NCI-H187 (cell line): ENCODE measurements at places on chromosomes 13 and 19.

- no peak for DNase-seq
Measured at GRCh38 chr19:6967967-6968366, 53.3 kb downstream of the MBD3L2B start.

DNA sequence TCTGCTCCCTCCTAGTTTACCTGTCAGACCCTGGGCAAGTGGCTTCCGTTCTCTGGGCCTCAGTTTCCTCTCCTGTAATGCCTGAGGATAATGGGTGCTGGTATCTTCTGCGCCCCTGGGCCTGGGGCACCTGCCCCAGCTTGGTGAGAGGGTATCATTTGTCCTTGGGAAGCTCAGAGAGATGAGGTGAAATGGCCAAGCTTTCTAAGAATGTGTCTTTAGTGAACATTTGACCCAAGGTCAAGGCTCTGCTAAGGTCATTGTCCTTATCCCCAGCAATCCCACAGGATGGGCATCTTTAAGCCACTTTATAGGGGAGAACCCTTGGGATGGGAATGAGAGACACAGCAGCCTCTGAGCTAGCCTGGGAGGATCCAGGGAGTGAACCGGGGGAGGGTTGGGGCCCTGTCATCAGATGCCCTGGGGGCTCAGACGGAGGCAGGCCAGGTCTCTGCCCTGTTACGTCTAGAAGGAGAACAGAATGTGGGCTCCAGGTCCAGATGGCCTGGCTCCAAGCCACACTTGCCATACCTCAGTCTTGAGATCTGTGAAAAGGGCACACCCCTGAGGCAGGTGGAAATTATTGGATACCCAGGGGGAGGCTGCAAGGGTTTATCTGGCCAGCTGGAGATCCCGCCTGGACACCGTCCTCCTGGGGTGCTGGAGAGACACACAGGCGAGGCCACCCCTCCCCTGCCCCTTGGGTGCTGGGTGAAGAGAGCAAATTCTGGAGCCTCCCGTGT, 1.1 kb upstream of the NFIC start:
- no peak for DNase-seq

DNA sequence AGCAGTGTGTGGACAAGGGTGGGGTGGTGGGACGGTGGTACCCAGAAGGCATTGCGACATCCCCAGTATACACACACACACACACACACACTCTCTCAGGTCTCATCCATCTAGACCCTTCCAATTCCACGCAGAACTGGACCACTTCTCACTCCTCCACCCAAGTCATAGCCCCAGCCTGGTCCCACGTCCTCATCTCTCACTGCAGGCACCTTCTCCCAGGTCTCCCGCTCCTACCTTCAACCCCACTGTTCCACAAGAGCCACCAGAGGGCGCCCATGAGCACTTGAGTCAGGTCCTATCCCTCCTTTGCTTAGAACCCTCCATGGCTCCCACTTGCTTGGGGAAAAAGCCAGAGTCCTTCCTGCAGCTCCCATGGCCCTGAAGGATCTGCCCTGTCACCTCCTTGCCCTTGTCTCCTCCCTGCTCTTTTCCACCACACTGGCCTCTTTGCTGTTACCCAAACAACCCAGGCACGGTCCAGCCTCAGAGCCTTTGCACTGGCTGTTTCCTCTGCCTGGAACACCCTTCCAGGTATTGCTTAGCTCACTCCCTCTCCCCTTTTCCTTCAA, 62.6 kb downstream of the IER2 start:
- no peak for DNase-seq

- DNase-seq = no peak
Measured at GRCh38 chr13:113061271-113061625, 44.3 kb upstream of the F7 start.

GRCh38 chr19:14761607-14762006, 16.8 kb downstream of the ADGRE2 start:
- DNase-seq = no peak

- no peak for DNase-seq
Measured at GRCh38 chr13:114115191-114115671, 17.2 kb downstream of the RASA3 start.

DNA sequence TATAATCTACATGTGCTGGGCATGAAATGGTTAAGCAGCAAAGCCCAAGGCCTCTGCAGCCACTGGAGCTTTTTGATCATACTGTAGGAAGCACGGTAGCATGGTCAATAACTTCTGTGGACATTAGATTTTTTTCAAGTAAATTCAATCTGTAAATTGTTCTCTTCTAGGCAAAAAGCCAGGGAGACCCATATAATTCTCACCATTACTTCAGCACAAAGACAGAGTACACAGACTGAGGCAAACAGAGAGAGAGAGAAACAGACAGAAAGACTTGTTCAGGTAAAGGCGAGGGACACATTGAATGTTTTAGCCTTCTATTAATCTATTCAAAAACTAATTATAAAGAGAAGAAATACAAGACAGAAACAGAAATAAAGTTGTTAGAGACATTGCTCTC, 349.4 kb downstream of the RFC3 start:
- DNase-seq = no peak

GRCh38 chr19:51289635-51290034, 21.8 kb upstream of the IGLON5 start:
- no peak for DNase-seq
